ENCODE measurements at places on chromosomes 1 and 21. TPM values are rescaled to one million over a fixed set of nuclear protein-coding genes. Genes with fewer than 3 reads are reported as not detected.

GRCh38 chr1:37730376-37730775, 34.5 kb downstream of the EPHA10 start:
- DNase-seq = no peak

DNA sequence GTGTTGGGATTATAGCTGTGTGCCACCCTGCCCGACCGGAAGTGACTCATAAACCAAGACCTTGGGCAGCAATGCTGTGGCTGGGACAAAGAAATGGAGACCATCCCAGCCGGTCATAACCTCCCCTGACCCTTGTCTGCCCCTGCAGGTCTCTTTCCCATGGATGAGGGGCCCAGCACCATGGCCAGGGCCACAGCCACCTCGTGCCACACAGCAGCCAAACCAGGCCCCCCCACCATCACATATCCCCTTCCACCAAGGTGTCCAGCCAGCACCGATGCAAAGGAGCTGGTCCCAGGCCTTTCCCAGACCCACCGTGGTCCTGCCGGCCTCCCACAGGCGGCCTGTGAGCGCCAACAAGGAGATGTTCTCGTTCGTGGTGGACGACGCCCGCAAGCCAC, 42.2 kb downstream of the FHAD1 start:
- no peak for DNase-seq

DNA sequence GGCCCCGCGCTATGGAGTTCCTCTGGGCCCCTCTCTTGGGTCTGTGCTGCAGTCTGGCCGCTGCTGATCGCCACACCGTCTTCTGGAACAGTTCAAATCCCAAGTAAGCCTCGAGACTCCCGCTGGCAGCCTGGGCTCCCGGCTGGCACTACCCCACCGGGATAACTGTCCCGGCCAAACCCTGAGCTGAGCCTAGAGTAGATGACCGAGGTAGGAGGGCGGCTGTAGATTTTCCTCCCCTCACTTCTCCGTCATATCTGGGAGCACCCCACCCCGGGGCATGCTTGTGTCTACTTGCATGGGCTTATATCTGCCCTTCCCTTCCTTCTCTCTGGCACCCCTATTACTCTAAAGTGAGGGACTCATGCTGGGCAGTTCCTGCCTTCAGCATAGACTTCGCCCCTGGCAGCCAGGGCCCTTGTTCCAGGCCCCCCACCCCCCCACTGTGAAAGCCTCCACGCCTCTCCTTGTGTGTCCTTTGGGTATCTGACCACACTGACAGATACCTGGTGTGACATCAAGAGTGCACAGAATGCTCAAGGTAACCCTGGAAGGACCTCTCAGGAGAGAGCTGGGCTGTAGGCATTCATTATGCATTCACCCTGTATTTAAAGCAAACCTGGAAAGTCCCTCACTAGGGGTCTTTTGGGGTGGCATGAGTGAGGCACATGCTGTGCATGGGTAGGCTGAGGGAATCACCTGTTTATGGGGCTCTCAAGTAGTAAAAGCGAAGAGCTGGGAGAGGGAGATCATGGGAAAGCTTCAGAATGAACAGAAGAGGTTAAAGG, 485 bp downstream of the EFNA1 start:
- no peak for DNase-seq

GRCh38 chr1:158833264-158833663, 2.1 kb downstream of the MNDA start:
- DNase-seq = no peak

RGS5 gene
- total RNA-seq = 365 TPM

SMIM1 gene
- total RNA-seq = 11.0 TPM

- no peak for DNase-seq
Observed at GRCh38 chr1:100860397-100860991, 34.1 kb downstream of the EXTL2 start.

BRINP2 gene
- total RNA-seq = 0.26 TPM

All from heart right ventricle (tissue), 16 donors.